ENCODE measurements at places on chromosomes 6 and 20.

GRCh38 chr6:53728570-53729194, 63.1 kb upstream of the KLHL31 start:
- DNase-seq = no peak

DNA sequence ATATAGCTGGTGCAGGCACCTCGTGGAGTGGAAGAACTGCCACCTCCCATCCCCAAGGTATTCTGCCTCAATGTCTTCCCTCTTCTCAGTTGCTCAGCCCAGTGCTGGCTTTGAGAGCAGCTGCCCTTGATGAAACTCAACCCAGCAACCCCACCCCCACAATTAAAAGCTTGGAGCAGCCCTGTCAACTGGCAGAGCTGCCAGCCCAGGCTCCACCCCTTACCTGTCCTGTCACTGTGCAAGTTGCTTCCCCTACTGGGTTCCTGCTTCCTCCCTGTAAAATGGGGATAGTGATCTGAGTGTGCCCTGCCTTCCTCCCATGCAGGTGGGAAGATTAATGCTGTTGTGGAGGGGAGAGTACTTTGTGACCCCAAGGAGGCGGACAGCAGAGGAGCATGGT, 4.5 kb downstream of the TMEM63B start:
- DNase-seq = no peak

GRCh38 chr6:29489286-29489685, 1.5 kb upstream of the MAS1L start:
- DNase-seq = no peak

DNA sequence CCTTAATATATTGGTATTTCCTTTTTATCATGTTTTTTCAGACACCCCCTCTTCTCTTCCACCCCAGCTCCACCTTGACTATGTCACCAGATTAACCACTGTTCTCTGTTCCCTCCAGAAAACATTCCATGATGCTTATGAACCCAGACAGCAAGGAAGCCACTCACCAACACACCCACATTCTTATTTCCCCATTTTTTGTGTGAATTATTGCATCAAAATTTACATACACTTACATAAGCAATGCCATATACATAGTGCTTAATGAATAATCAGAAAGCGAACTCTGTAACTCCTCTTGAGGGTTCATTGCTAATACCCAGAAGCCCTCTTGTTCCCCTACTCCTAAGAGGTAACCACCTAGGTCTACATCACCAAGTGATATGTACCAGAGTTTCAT, 182.3 kb upstream of the CDYL start:
- no peak for DNase-seq

DNA sequence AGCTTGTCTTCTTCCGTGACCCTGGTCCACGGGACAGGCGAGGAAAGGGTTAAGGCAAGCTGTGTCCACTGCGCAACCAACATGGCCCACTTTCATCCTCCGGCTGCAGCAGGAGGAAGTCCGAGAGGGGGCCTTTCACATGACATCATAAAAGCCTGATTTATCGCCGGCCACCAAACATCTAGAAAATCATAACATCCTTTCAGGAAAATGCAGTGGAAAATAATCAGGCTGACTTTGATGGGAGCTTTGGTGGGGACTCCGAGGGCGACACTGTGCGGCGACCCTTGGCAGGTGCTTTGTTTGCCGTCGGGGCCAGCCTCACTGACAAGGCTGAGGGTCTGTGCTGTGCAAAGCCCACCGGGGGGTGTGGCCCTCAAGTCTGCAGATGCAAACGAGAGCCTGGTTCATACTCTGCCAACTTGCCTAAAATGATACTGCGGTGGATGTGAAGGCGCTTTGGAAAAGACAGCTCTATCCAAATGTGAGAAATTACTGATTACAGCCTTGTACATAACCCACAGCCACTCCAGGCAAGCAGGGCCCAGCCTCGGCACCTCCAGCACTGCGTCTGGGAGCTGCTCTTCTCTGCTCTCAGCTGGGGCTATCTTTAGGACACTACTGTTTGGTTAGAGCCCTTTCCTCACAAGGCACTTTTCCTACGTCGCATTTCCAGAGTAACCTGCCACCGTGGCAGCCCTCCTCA, 25.7 kb downstream of the FOXC1 start:
- DNase-seq = no peak

GRCh38 chr20:50067461-50067860, 45.5 kb downstream of the UBE2V1 start:
- no peak for DNase-seq

- DNase-seq = no peak
Observed at GRCh38 chr20:14518648-14519047, 181.2 kb upstream of the FLRT3 start.

DNA sequence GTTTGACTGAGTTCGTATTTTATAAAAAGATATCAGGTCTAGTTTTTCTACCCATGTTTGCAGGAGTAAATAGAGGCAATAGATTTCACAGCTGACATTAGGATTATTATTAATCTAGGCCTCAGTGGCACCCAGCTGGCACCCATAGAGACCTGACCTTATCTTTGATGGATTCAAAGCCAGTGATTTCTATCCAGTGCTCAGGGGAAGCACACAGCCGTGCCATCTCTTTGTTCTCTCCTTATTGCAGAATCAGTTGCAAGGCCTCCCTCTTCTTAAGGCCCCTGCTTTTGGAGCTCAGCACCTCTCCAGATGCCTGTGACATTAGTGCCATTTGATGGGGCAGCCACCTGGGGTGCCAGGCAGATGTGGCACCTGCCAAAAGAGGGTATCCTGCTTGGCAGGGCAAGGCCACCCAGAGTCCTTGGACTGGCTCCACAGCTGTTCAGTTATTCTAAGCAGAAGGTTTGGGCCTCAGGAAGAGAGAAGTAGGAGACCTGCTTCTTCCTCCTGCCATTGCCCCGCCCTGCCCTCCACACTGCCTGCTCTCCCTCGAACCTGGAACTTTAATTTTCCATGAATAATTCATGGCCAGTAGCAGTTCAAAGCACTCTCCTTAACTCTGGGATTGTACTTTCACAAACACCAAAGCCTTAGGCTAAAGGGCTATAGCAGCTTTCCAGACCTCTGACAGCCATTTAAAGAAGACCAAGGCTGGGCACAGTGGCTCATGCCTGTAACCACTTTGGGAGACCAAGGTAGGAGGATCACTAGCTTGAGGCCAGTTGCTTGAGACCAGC, 206.3 kb downstream of the ZDHHC14 start:
- DNase-seq = no peak

- no peak for DNase-seq
Observed at GRCh38 chr6:131013495-131013894, 49.5 kb downstream of the EPB41L2 start.

- no peak for DNase-seq
Observed at GRCh38 chr6:168414336-168415097, 26.5 kb upstream of the SMOC2 start.

GRCh38 chr6:134201716-134202115, 116.2 kb downstream of the SGK1 start:
- no peak for DNase-seq

- no peak for DNase-seq
Observed at GRCh38 chr6:4258733-4259132, 123.4 kb upstream of the ECI2 start.
